Hepatocyte (in vitro differentiated cells): ENCODE measurements at places on chromosomes 4 and X.

- peak; percentile 73 for DNase-seq
Measured at GRCh38 chr4:87679449-87680169, 29.5 kb downstream of the DMP1 start.

GRCh38 chr4:52015366-52015765 is 4.8 kb downstream of the LRRC66 start:
- peak; percentile 21 for DNase-seq

DNA sequence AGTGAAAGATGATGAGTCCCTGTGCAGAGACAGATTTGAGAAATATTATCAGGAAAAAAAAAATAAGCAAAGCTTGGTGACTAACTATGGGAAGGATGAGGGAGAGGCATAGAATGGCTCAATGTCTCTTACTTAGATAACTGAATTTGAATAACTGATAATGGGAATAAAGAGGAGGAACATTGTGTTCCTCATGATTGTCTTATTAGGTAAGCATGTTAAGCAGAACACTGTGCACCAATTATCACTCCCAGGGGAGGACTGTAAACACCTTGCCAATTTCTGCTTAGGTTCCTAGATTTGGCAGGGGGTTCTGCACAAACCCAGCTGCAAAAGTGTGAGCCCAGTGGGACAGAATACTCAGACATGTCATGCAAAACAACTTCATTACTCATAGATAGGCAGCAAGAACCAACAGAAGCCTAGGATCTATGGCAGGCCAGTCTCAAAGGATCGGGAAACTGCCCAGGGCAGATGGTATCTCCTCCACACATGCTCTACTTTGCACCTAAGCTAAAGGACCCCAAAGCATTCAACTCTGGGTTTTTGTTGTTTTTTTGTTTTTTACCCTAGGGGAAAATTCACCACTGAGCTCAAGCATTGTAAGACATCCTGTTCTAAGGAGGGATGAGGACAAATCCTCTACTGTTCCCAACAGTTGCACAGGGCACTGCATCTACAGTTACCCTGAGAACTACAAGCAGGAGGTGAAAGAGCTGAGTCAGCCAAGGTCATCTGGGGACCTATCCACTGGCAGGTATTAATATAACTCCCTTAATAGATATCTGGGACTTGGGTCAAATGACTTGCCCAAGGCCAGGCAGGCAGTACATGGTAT is 907.0 kb downstream of the RAPGEF2 start:
- no peak for DNase-seq

GRCh38 chr4:13212936-13213335 is 271.2 kb downstream of the RAB28 start:
- DNase-seq, result no peak

GRCh38 chr4:26343038-26343398 is 22.2 kb downstream of the RBPJ start:
- DNase-seq, result no peak

DNA sequence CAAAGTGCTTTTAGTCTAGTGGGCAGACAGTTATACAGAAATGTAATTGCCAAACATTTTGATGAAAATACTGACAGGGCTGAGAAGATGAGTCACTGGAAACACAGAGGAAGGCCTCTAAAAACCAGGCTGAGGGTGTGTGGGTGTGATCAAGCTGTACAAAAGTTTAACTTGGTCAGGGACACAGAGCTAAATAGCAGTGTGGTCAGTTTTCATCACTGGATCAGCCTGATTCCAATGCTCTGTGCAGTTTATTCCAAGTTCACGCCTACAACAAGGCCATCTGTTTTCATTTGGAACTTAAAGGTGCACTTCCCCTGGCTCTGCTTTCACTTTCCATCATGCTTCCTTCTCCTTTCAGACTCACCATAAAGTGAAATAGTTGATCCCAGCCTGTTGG is 10.6 kb downstream of the CENPVL3 start:
- DNase-seq, result no peak

DNA sequence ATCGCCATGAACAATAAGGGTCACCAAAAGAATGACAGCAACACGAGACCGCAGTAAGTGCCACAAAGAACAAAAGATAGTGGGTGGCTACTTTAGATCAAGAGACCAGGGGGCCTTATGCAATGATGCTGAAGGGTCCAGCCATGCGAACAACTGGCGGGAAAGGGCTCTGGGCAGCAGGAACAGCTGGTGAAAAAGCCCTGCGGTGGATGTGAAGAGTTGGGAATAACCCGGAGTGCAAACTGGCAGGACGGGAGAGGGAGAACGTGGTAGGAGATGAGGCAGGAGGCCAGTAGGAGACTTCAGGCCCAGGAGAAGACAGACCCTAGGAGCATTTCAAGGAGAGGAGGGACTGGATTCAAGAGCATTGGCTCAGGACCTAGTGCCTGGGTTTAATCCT is 120.2 kb downstream of the AFAP1 start:
- no peak for DNase-seq

DNA sequence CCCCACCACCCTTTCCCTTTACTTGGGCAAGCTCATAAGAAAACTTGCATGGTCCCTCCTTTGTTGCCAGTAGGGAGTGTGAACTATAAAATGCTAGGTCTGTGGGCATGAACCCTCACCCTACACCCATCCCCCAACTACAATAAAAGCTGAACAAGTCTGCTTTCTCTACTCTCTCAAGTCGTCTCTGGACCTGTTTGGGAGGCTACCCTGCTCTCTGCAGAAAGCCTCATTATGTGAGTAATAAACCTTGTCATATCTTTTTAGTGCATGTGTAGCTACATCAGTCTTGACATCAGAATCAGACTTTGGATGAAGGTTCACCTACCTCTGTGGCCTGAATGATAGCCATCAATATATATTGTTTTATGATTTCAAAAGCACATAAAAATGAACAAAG is 155.4 kb upstream of the FAM241A start:
- peak; percentile 29 for DNase-seq

GRCh38 chrX:112746812-112747595 is 67.3 kb upstream of the LHFPL1 start:
- peak; percentile 36 for DNase-seq
